Stimulated activated CD8-positive, alpha-beta memory T cell treated with anti-CD3 and anti-CD28 coated beads, Interleukin-4, amount 100 ng/mL, for 1 hour (primary cell): ENCODE measurements at places on chromosomes 7 and 10.

DNA sequence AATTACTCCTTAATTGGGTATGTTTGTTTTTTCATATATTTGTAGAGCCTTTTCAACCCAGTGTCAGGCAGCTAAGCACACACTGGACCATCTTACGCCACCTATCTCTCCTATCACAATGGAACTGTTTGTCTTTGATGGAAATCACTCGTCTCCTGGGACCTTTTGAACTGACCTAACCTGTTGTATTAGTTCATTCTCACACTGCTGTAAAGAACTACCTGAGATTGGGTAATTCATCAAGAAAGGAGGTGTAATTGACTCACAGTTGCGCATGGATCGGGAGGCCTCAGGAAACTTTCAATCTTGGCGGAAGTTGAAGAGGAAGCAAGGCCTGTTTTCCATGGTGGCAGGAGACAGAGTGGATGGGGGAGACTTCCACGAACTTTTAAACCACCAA, 182.0 kb downstream of the TCERG1L start:
- no peak for DNase-seq

DNA sequence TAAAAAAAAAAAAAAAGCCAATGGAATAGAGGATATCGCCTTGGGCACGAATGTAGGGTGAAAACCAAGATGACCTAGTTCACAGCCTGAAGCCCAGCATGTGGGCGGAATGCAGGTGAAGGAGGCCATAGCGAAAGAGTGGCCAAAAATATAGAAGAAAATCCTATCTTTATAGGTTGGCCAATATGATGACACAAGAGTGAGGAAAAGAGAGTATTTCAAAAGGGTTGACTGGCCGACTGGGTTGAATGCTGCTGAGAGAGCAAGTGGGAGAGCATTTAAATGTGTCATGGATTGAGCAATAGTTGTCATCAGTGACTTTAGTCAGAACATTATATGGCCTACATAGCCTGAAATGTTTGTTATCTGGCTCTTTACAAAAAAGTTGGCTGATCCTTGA, 17.2 kb upstream of the GLI3 start:
- no peak for DNase-seq

DNA sequence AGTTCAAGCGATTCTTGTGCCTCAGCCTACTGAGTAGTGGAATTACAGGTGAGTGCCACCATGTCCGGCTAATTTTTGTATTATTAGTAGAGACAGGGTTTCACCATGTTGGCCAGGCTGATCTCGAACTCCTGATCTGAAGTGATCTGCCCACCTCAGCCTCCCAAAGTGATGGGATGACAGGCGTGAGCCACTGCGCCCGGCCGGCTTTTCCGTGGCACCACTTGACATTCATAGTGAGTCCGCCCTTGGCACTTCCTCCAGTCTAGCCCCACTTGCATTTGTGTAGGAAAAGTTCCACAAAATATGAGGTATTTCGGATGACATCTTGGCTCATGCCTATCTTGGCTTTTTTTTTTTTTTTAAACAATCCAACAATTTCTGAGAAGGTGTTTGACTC, 128.1 kb upstream of the ACBD5 start:
- no peak for DNase-seq

DNA sequence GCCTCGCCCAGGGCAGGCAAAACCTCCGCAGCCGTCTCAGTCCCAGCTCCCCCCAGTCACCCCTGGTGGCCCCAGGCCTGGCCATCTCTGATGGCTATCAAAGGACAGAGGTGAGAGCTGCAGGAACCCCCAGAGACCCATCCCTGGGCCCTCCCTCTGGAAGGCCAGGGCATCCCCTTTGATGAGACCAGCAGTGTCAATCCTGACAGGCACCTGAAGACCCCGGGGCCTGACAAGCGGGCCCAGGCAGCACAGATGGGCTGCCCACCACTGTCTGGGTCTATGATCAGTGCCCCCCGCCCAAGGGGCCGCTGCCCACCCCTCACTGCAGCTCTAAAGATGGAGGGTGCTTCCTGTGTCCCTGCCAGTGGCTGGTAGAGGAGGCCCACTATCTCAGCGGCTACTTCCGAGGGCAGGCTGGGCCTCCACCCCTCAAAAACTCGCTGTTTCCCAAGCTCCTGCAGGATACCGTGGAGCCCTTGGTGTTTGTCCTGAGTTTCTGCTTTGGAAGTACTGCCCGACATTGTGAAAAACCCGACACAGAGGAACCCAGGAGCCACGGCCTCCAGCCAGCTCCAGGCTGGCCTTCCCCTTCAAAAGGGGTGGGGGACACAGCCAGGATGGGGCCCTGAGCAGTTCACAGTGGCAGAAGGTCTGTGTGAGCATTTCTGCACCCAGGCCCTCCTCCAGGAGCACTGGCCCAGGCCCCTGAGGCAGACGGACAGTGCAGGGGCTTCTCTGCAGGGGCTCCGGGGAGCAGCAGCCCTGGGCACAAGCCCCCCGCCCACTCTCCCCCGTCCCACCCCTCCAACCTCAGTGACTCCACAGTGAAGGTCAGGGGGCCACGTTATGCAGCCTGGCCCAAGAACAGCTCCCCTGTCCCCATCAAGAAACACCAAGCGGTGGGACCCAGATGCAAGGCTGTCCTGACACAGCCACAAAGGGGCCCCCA, 99.2 kb downstream of the PDGFA start:
- no peak for DNase-seq

DNA sequence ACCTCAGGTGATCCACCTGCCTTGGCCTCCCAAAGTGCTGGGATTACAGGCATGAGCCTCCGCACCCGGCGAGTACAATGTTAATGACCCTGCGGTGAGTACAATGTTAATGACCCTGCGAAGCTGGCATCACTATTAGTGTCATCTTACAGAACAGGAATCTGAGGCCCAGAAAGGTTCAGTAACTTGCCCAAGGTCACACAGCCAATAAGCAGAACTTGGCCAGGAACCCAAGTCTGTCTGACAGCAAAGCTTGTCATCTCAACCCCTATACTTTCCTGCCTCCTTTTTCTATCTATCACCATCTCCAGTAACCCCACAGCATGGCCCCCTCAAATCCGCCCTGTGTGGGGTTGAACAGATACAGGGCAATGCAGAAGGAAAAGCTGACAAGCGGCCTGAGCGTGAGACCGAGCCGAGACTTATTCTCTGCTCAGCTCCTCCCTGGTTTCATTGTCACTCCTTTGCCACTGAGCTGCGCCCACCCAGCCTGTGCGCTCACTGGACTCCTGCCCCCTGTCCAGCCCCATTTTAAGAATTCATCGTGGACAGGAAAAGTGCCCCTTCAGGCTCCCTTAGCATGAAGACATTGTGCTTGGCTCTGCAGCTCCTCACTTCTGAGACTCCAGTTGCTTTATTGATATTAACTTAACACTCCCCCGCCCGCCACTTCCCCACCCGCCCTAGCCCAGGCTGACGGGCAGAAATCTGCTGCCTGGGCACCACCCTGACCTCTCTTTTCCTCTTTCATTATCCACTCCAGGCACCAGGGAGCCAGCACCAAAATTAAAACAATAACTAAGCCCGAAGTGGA, 58.1 kb upstream of the LBX1 start:
- no peak for DNase-seq

DNA sequence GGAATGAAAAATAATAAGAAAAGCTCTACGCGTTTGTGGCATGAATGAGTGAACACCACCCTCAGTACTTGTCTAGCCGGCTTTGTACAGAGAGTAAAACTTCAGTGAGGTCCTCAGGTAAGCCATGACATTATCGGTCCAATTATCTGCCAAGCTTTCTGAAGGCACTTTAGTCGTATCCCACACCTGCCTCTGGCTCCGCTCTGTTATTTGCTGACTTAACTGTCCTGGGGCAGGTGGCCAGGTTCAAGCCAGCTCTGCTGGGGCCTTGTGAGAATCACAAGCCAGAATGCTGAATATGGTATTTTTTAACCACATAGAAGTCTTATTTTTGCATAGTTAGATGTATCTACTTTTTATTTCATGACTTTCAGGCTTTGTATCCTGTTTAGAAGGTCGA, 66.0 kb upstream of the FHIP2A start:
- DNase-seq: no peak

- DNase-seq: no peak
Observed at GRCh38 chr7:8360564-8361153, 72.8 kb upstream of the NXPH1 start.
